Right lobe of liver (tissue), 6 donors: ENCODE measurements at places on chromosomes 6 and 20.

DNA sequence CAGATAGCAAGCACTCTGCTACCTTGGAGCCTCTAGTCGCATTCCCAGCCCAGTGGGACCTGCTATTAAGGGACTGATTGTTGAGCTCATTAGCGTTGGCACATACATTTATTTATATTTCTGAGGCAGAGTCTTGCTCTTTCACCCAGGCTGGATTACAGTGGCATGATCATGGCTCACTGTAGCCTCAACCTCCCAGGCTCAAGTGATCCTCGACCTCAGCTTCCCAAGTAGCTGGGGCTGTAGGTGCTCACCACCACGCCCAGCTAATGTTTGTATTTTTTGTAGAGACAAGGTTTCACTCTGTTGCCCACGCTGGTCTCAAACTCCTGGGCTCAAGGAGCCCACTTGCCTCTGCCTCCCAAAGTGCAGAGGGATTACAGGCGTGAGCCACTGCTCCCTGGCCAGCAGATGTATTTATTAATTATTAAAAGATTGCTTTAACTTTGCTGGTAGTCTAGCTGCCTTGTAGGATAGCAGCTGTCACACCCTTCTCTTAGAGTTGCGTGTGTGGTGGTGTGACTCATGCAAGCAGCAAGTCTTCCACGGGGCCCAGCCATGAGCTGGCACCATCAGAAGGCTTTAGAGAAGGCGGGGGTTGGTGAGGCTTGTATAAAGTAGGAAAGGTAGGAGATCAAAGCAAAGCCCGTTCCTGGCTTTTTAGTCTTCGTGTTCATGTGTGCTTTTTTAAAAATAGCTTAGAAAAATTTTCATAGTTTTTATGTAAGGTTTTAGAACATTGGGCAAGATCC lies 16.5 kb downstream of the ACTR5 start:
- no peak overlapping the region for H3K4me3 ChIP-seq
- H3K4me1 ChIP-seq, result peaks cover 16% of the 10 kb centered on the region
- no peak for DNase-seq
- no peak overlapping the region for H3K27ac ChIP-seq
- H3K27me3 ChIP-seq, result no peaks in the 10 kb centered on the region

DNA sequence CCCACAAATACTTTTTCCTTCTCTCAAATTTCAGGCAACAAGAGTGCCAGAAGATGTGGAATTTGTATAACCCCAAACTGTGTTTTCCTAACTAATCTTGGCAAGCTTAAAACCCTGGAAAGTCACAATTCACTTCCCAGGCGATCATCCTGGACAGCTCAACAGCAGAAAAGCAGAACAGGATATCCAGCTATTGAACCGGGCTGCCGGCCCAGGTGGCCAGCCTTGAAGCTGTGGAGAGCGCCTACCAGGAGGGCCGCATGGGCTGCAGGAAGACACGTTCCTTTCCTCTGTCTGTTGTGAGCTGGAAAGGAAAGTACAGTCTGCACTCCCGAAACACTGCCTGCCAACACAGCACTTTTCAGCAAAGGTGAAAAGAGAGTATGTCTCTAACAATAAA lies 719.7 kb upstream of the MARCKS start:
- H3K4me3 ChIP-seq, result no peak overlapping the region
- no peaks in the 10 kb centered on the region for H3K36me3 ChIP-seq
- no peaks in the 10 kb centered on the region for H3K27me3 ChIP-seq
- H3K4me1 ChIP-seq, result no peaks in the 10 kb centered on the region

GRCh38 chr6:141056945-141057625 lies 1075.6 kb upstream of the GJE1 start:
- no peaks in the 10 kb centered on the region for H3K36me3 ChIP-seq
- H3K4me1 ChIP-seq, result no peaks in the 10 kb centered on the region
- H3K27ac ChIP-seq, result no peak overlapping the region
- DNase-seq, result no peak
- H3K4me3 ChIP-seq, result no peak overlapping the region

- no peaks in the 10 kb centered on the region for H3K27me3 ChIP-seq
- no peaks in the 10 kb centered on the region for H3K36me3 ChIP-seq
- H3K4me1 ChIP-seq, result no peaks in the 10 kb centered on the region
- no peak overlapping the region for H3K4me3 ChIP-seq
- no peak for DNase-seq
- no peak overlapping the region for H3K27ac ChIP-seq
Measured at GRCh38 chr6:14128012-14128411, 10.4 kb downstream of the CD83 start.

DNA sequence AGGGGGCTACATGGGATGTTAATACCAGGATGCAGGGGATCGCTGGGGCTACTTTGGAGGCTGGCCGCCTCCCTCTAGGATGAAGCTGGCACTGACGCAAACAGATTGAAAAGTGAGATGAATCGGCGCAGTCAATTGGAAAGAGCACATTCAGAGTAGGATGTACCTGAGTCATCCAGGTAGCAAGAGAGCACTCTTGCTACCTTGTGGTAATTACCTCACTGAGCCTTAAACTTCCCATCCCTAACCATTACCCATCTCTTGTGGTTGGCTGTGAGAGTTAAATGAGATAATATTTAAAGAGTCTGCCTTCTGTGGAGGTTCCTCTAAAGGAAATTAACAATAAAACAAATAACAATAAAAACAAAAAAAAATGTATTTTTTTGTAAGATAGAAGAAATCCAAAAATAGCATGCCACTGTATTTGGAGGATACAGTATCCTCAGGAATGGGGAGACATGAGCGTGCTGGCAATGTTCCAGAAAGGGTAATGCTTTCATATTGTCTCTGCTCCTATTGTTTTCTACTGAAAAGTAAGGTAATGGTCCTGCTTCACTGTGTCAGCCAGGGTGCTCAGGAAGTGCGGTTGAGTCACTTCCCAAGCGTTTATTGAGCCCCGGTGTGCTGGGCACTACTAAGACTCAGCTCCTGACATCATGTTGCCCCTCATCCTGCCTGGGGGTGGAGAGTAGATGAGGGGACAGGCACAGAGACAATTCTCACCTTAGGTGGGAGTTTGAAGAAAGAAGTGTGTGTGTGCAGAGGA lies 301.1 kb downstream of the EYA4 start:
- H3K4me1 ChIP-seq, result no peaks in the 10 kb centered on the region
- DNase-seq, result no peak
- H3K27me3 ChIP-seq, result no peaks in the 10 kb centered on the region
- H3K27ac ChIP-seq, result no peak overlapping the region

DNA sequence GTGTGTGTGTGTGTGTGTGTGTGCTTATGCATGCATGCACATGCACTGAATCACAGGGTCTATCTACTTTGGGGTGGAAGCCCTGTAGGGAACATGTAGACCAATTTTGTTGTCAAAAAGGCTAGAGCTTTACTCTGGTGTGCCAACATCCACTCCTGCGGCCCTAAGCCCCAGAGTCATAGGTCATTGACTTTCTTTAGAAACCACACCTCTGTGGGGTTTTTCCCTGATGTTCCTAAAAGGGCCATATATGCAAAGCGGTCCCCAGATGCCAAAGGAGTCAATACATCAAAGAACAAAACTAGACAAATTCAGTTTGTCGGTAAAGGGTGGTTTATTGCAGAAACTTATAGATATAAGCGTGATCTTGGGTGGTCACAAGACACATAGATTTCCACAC lies 29.8 kb upstream of the SLC2A12 start:
- no peak overlapping the region for H3K4me3 ChIP-seq
- DNase-seq, result no peak
- no peaks in the 10 kb centered on the region for H3K36me3 ChIP-seq
- no peaks in the 10 kb centered on the region for H3K27me3 ChIP-seq
- H3K27ac ChIP-seq, result no peak overlapping the region

DNA sequence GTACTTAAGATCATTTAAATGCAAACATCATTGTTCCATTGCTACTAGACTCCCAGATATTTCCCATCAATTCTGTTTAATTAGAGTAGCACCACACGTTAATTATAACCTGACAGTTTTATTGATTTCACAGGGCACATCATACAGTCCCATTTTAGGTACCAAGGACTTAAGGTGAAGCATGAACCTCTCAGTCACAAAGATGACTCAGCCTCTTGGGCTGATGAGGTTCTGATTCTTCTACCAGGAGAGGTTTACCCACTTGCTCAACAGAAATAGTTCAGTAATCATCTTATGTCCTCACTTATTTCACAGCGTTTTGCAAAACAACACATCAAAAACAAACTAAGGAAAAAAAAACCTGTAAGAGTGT lies 98.5 kb downstream of the HIVEP2 start:
- H3K27me3 ChIP-seq, result no peaks in the 10 kb centered on the region
- H3K4me3 ChIP-seq, result no peak overlapping the region
- H3K27ac ChIP-seq, result peak overlapping the region; percentile 75
- peaks cover 36% of the 10 kb centered on the region for H3K4me1 ChIP-seq
- no peaks in the 10 kb centered on the region for H3K36me3 ChIP-seq
- DNase-seq, result no peak

- H3K27ac ChIP-seq, result no peak overlapping the region
- no peaks in the 10 kb centered on the region for H3K36me3 ChIP-seq
- H3K4me3 ChIP-seq, result no peak overlapping the region
Measured at GRCh38 chr6:84501315-84501714, 263.1 kb downstream of the TBX18 start.

GRCh38 chr6:154111025-154111424 lies 72.0 kb downstream of the OPRM1 start:
- DNase-seq, result no peak
- no peaks in the 10 kb centered on the region for H3K27me3 ChIP-seq
- H3K4me1 ChIP-seq, result no peaks in the 10 kb centered on the region
- H3K27ac ChIP-seq, result no peak overlapping the region
- H3K36me3 ChIP-seq, result no peaks in the 10 kb centered on the region
- H3K4me3 ChIP-seq, result no peak overlapping the region

- no peak overlapping the region for H3K27ac ChIP-seq
- H3K27me3 ChIP-seq, result no peaks in the 10 kb centered on the region
- DNase-seq, result no peak
- no peak overlapping the region for H3K4me3 ChIP-seq
- H3K4me1 ChIP-seq, result no peaks in the 10 kb centered on the region
- H3K36me3 ChIP-seq, result no peaks in the 10 kb centered on the region
Measured at GRCh38 chr6:21931641-21932335, 338.2 kb downstream of the SOX4 start.

GRCh38 chr20:61608275-61609085 lies 356.4 kb downstream of the CDH4 start:
- no peak overlapping the region for H3K27ac ChIP-seq
- no peak overlapping the region for H3K4me3 ChIP-seq
- DNase-seq, result peak; percentile 43
- H3K36me3 ChIP-seq, result no peaks in the 10 kb centered on the region

DNA sequence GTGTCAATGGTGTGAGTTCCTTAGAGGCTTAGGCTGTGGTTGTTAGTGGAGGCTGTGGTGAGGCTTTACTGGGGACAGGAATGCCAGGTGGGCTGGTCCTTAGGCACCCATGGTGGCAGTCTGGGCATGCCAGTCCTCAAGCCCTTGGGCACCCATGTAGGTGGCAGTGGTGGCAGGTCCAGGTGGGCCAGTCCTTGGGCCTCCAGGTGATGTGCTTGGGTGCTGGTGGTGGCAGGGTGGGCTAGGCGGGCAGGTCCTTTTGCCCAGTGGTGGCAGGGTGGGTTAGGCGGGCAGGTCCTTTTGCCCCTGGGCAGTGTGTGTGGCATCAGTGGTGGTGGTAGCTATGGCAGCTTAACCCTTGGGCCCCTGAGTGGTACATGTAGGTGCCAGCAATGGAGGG lies 133.8 kb downstream of the FLRT3 start:
- no peak for DNase-seq
- H3K36me3 ChIP-seq, result no peaks in the 10 kb centered on the region
- no peaks in the 10 kb centered on the region for H3K4me1 ChIP-seq
- H3K4me3 ChIP-seq, result no peak overlapping the region
- H3K27me3 ChIP-seq, result no peaks in the 10 kb centered on the region
- no peak overlapping the region for H3K27ac ChIP-seq

DNA sequence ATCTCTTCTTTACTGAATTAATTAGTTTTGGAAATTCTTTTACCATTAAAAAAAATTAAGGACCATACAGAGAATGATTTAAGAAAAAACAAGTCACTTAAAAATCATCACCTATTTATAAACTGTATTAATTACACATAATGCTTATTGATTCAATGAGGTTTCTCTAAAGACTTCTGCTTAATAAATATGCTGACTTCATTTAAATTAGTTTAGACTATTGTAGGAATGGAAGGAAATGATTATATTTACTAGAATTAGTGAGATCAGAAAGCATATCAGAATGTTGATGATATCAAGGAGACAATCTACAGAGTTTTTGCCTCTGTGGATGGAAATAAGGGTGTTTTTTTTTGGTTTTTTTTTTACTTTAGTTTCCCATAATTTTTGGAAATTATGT lies 34.6 kb upstream of the SMIM28 start:
- no peak for DNase-seq
- no peak overlapping the region for H3K27ac ChIP-seq
- H3K4me1 ChIP-seq, result no peaks in the 10 kb centered on the region

DNA sequence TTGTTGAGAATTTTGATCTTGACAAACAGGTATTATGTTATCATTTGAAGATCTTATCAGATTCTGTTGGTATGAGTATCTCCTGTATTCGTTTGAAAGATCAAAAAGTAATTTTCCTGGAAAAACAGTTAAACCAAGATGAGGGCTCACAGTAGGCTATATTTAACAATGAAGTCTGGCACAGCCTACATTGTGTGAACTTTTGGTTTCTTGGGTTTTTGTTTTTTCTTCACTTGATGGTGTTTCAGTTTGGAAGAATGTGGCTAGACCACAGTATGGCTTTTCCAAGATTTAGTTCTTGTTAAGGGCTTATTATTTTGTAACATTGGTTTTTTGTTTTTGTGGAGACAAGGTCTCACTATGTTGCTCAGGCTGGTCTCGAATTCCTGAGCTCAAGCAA lies 306.4 kb downstream of the CDKAL1 start:
- H3K36me3 ChIP-seq, result no peaks in the 10 kb centered on the region
- DNase-seq, result no peak
- H3K4me3 ChIP-seq, result no peak overlapping the region
- H3K4me1 ChIP-seq, result no peaks in the 10 kb centered on the region
- no peak overlapping the region for H3K27ac ChIP-seq

DNA sequence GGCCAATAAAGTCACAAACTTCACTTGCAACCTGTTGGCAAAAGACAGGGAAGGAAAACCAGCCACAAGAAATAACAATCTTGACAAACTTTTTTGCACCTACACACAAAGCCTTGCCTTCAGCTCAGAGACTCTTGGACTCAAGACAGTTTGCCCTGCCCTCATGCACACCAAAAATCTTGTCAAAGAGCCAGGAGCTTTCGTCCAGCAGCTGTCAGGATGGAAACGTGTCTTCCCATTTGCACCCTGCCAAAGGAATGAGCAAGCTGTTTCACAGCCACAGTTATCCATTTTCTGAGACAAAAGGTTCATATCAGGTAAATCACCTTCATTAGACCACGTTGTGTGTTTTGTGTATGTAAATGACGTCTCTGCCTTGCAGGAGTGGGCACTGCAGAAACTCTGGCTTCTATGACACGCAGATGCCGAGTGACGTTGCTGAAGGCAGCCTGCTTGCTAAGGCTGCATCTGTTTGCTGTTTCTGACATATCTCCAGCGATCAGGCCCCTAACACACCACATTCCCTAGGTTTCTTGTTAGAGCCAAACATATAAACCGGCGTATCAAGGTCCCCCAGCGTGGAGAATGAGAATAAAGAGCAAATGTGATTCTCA lies 193.4 kb downstream of the SYNDIG1 start:
- no peak overlapping the region for H3K4me3 ChIP-seq
- H3K4me1 ChIP-seq, result no peaks in the 10 kb centered on the region
- no peaks in the 10 kb centered on the region for H3K36me3 ChIP-seq
- DNase-seq, result no peak
